ENCODE measurements at places on chromosomes 12 and 14.

DNA sequence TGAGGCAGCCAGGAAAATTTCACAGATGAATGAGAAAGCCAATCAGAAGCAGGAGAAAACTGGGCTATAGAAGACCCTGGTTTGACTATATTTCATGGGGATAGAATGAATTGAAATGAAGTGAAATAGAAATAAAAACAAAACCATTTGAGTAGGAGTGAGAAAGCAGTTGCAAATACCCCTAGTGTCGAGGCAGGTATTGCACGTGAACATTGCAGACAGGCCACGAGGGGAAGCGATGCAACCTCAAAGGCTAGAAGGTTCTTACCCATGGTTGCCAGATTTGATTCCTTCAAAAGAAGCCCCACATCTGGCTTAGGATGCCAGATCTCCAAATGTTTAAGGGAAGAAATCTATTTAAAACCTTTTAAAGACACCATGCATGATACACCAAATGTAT lies 648.9 kb downstream of the VRK1 start:
- no peak for DNase-seq

GRCh38 chr14:91918186-91918883 lies 29.2 kb downstream of the FBLN5 start:
- no peak for DNase-seq

- peak; percentile 2 for DNase-seq
These were observed 117.4 kb upstream of the SOX5 start for GRCh38 chr12:24066865-24067264.

GRCh38 chr12:32272465-32272864 lies 126.9 kb upstream of the FGD4 start:
- no peak for DNase-seq

- no peak for DNase-seq
These were observed 204.3 kb downstream of the PPM1H start for GRCh38 chr12:62730649-62731048.
